ENCODE measurements at places on chromosomes 4 and X.

DNA sequence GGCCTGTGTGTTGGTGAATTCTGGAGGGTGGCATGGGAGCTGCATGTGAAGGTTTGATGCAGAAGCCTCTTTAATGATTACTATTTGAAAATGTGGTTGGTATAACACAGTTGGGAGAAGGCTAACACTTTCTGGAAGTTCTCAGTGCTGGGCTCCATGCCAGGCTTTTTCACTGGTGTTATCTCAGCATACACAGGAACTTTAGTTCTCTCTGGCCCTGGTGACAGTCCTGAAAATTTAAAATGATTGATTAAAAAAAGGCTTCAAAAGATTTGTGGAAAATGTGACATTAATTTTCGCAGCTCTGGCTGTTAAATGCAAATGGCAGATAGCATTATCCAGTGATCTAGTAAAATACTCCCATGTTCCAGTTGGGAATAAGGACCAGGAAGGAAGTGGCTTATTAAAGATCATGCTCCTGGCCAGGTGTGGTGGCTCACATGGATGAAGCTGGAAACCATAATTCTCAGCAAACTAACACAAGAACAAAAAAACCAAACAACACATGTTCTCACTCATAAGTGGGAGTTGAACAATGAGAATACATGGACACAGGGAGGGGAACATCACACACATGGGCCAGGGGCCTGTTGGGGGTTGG lies 36.6 kb downstream of the DIPK2B start:
- DNase-seq, result no peak

GRCh38 chr4:25637581-25638220 lies 17.9 kb upstream of the SLC34A2 start:
- DNase-seq, result no peak

- no peak for DNase-seq
These were observed 1976.2 kb upstream of the IGFBP7 start for GRCh38 chr4:59086410-59086809.

- no peak for DNase-seq
These were observed 3.2 kb downstream of the TMEM165 start for GRCh38 chr4:55398966-55399365.

GRCh38 chrX:134171661-134172587 lies 65.1 kb upstream of the CCDC160 start:
- DNase-seq, result peak; percentile 43

- DNase-seq, result no peak
These were observed 172.6 kb upstream of the PSAPL1 start for GRCh38 chr4:7607156-7607910.

DNA sequence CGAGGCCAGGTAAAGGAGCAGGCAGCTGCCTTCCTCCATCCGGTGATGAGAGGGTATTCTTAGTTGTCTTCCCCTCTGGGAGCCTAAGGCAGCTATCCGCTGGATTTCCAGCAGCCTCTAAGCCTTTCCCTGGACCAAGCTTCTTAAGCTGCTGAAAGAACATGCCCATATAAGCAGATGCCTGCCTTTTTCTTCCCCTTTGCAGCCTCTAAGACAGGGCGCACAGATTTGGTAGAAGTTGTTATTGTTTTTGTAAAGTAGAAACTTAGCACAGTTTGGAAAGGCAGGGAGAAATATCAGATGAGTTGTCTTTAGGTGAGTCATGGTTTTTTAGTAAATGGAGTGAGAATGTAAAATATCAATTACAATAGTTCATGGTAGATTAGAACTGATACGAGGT lies 210.8 kb downstream of the ARHGAP10 start:
- DNase-seq, result no peak

Measured in immature natural killer cell (primary cell).